ENCODE measurements at places on chromosomes 1 and 21.

DNA sequence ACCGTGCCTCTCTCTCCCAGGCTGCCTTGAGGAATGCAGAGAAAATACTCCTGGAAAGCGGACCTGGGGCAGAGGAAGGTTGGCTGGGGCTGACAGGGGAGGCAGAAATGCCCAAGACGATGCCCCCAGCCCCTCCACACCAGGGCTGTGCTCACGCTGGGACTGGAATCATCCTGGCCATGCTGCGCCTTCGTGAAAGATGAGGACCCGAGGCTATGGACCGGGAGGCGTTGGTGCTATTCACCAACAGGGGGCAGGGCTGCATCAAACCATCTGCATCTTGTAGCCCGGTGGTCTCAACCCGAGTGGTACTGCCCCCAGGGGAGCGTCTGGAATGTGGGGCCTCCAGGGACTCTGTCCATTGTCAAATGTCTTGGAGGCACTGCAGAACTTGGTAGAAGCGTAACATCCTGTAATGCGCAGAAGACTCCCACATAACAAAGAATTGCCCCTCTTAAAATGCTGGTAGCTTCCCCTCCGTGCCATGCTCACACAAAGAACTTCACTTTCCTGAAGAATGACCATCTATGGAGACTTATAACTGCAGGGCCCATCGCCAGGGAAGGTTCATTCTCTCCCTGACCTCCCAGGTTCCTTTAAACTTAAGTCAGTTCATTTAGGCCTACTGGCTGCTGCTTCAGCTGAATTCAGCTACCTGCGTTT lies 251.2 kb downstream of the RRAGC start:
- H3K4me3 ChIP-seq, result no peak overlapping the region
- no peak for DNase-seq
- H3K27me3 ChIP-seq, result peaks cover 50% of the 10 kb centered on the region
- no peak overlapping the region for H3K27ac ChIP-seq

GRCh38 chr1:186799689-186800054 lies 29.1 kb upstream of the PLA2G4A start:
- no peak overlapping the region for H3K4me3 ChIP-seq
- no peaks in the 10 kb centered on the region for H3K36me3 ChIP-seq
- no peak for DNase-seq
- H3K27me3 ChIP-seq, result no peaks in the 10 kb centered on the region
- no peak overlapping the region for H3K27ac ChIP-seq
- no peaks in the 10 kb centered on the region for H3K4me1 ChIP-seq

- H3K36me3 ChIP-seq, result peaks cover 4% of the 10 kb centered on the region
- H3K27ac ChIP-seq, result no peak overlapping the region
- DNase-seq, result no peak
- H3K4me1 ChIP-seq, result peaks cover 6% of the 10 kb centered on the region
Measured at GRCh38 chr1:202007805-202008489, 2.4 kb upstream of the ELF3 start.

DNA sequence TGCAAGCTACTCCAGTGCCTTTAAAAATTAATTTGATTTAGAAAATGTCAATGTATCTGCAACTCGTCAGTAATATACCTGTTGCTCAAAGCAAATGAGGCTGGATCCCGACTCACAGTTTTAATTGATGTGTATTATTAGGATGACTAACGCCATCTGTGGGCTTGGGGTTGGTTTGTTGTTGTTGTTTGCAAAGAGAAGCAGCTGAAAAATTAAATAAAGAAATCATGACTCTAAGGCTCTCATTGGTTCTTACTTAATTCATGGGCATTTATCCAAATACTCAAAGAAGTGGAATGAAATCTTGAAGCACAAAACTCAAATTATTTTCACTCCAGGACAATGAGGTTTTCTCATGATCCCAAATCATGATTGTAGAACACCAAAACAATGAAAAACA lies 46.4 kb downstream of the SEC16B start:
- no peaks in the 10 kb centered on the region for H3K27me3 ChIP-seq
- no peaks in the 10 kb centered on the region for H3K4me1 ChIP-seq
- DNase-seq, result no peak
- no peak overlapping the region for H3K27ac ChIP-seq
- no peaks in the 10 kb centered on the region for H3K36me3 ChIP-seq

Measured in naive B cell (primary cell).